ENCODE measurements at places on chromosomes 16 and 17. TPM values are rescaled to one million over a fixed set of nuclear protein-coding genes. Genes with fewer than 3 reads are reported as not detected.

GRCh38 chr17:58870747-58871146, 115.1 kb downstream of the PPM1E start:
- no peak for DNase-seq

- no peak for DNase-seq
These were observed 48.0 kb downstream of the SF3B3 start for GRCh38 chr16:70571623-70572022.

GRCh38 chr17:40283662-40284061, 4.0 kb upstream of the CDC6 start:
- DNase-seq, result no peak

DNA sequence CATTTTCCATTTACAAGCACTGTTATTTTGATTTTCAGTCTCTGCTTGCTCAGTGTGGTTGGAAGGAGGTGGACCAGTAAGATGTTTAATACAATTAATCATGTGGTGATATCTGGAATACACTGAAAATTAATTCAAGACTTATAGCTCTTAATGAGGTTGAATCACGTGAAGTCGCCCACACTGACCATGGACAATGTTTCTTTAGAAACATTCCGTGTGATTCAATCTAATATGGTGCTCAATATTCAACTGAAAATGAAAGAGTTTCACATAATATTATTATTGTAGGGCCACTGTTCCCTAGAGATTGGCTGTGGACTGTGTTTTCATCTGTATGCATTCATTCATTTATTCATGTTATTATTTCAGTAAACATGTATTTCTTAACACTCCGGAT, 45.2 kb upstream of the MAF start:
- DNase-seq, result no peak

DNA sequence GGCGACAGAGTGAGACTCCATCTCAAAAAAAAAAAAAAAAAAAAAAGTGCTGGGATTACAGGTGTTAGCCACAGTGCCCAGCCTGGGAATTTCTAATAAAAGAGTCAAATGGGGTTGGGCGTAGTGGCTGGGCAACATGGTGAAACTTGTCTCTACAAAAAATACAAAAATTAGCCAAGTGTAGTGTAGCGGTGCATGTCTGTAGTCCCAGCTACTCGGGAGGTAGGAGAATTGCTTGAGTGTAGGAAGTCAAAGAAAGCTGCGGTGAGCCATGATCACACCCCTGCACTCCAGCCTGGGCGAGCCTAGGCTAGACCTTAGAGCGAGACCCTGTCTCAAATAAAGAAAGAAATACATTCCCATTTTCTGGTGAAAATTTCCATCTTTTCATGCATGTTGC, 2.4 kb upstream of the UTS2R start:
- DNase-seq, result no peak

DNA sequence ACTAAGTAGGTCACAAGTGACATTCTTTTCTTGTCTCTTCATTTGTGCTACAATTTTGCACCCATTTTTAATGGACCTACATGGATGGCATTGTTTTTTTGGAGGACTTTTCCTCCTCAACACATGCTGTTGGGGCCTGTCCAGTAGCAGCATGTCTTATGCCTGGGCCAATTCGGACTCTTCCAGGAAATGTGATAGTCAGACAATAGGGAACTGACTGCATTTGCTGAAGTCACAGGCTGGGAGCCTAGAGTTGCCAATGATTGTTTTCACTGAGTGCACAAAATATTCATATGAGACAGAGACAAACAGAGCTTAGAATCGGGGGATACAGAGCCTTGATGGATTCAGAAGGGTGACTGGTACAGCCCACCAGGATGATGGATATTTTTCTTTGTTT, 867.3 kb upstream of the GOT2 start:
- DNase-seq, result no peak

- peak; percentile 82 for DNase-seq
These were observed 12.8 kb downstream of the GPR179 start for GRCh38 chr17:38330941-38331411.

- DNase-seq, result no peak
These were observed 22.0 kb upstream of the NLK start for GRCh38 chr17:28020515-28020914.

KIF18B gene
- total RNA-seq, result 2.9 TPM

GRCh38 chr17:8794636-8795035, 4.5 kb downstream of the MFSD6L start:
- no peak for DNase-seq

GRCh38 chr16:2953706-2954627, 10.1 kb upstream of the KREMEN2 start:
- peak; percentile 56 for DNase-seq

GRCh38 chr17:70938336-70938735, 769.0 kb downstream of the KCNJ2 start:
- DNase-seq, result no peak

GRCh38 chr16:87047221-87048037, 269.8 kb downstream of the C16orf95 start:
- DNase-seq, result no peak

DNA sequence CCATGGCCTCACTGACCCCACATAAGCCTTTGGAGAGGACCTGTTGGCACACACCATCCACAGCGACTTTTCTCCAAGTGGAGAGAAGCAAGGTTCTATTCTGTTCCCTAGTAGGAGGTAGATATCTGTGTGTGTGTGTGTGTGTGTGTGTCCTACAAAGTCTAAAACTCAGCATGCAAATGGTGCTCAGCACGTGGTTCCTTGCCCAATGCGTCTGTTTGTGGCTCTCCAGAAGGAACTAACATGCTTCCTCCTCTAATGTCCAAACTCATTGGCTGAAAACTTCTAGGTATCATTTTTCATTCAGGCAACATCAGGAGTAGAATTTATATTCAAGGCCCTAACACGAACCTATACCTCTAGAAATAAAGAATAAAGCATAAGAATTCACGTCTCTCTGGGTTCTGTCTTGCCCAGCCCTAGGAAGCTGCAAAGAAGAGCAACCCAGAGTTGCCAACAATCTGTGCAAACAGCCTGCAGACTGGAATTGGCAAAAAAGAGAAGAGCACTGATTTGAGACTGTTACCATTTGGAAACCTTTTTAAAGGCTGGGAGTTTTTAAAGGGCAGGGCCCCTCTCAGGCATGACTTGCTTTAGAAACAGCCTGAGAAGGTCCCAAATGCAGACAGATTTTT, 25.5 kb downstream of the MAP3K14 start:
- DNase-seq, result no peak

KRT20 gene
- total RNA-seq, result not detected

RAC3 gene
- 11.0 TPM for total RNA-seq

GRCh38 chr17:56823848-56824247, 9.9 kb downstream of the C17orf67 start:
- DNase-seq, result no peak

Measured in upper lobe of left lung (tissue), 6 donors.